ENCODE measurements at places on chromosomes 12 and 14.

- DNase-seq, result no peak
Observed at GRCh38 chr12:125180144-125180543, 114.9 kb downstream of the AACS start.

GRCh38 chr12:100675432-100675831 is 101.9 kb downstream of the GAS2L3 start:
- no peak for DNase-seq

- no peak for DNase-seq
Observed at GRCh38 chr12:2551412-2551900, 243.3 kb upstream of the FKBP4 start.

GRCh38 chr12:91133871-91134270 is 22.6 kb upstream of the LUM start:
- DNase-seq, result no peak

- no peak for DNase-seq
Observed at GRCh38 chr12:107485731-107486130, 199.9 kb upstream of the PWP1 start.

GRCh38 chr14:23559010-23559925 is 3.2 kb downstream of the THTPA start:
- peak; percentile 68 for DNase-seq

DNA sequence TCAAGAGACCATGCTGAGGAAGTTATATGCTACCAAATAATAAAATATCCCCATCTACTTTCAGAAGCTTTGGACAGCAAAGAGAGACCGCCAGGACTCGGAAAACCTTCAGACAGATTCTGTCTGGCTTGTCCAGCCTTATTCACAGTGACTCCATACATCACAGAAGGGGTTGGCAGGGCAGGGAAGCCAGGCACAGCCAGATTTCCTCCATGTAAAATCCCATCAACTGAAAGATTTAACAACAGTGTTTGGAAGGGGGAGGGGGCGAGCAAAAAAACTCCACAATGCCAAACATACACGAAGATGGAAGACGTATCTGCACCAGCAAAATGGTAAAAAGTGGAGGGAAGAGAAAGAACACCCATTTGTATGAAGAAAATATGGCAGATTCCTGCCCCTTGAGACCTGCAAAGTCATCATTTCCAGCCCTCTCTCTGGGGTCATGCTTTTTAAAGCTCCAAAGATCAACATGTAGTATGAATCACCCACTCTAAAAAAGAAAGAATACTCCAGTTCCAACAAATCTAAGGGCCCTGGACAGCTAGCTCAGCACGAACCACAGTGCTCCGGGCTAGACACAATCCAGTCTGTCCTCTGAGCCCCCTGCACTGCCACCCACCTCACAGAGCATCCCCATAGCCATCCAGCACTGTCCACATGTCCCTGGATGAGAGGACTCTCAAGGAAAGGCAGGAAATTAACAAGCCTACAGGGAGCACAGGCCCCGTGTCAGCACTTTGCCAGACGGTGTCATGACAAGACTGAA is 116.4 kb downstream of the DICER1 start:
- DNase-seq, result no peak

- DNase-seq, result no peak
Observed at GRCh38 chr12:65466911-65467310, 188.4 kb downstream of the MSRB3 start.

GRCh38 chr14:45267071-45267470 is 14.1 kb upstream of the MIS18BP1 start:
- DNase-seq, result no peak
